Activated CD4-positive, alpha-beta T cell treated with anti-CD3 and anti-CD28 coated beads, Interleukin-2, amount 50 U/mL, for 4 hours (primary cell): ENCODE measurements at places on chromosomes 12 and 14.

- no peak for DNase-seq
These were observed 65.8 kb downstream of the RESF1 start for GRCh38 chr12:32024884-32025592.

- DNase-seq: no peak
These were observed 3.8 kb downstream of the PDE6H start for GRCh38 chr12:14976658-14977057.

- no peak for DNase-seq
These were observed 184.3 kb upstream of the C14orf180 start for GRCh38 chr14:104395276-104395675.

DNA sequence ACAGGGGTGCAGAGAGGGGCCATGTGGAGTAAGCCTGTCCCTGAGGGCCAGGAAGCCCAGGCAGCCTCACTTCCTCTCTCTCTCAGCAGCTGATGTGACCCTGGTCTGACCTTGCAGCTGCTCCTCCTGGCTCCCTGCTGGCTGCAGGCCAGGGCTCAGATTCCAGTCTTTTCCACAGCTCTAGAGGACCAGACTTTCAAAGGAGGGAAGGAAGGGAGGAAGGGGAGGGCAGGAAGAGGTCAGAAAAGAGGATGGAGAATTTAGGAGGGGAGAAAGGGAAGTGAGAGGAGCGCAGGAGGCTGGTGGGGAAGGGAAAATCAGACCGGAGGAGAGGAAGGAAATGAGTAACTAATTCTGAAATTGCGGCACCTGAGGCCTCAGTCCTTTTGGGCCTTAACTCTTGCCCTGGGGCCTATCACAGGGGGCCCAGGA, 40.9 kb upstream of the VASH1 start:
- DNase-seq: no peak

- no peak for DNase-seq
These were observed 22.2 kb downstream of the NR2C1 start for GRCh38 chr12:95051241-95051640.
